ENCODE measurements at places on chromosomes 5 and 9.

- no peak for DNase-seq
Measured at GRCh38 chr5:122559676-122560075, 215.2 kb upstream of the SNX2 start.

DNA sequence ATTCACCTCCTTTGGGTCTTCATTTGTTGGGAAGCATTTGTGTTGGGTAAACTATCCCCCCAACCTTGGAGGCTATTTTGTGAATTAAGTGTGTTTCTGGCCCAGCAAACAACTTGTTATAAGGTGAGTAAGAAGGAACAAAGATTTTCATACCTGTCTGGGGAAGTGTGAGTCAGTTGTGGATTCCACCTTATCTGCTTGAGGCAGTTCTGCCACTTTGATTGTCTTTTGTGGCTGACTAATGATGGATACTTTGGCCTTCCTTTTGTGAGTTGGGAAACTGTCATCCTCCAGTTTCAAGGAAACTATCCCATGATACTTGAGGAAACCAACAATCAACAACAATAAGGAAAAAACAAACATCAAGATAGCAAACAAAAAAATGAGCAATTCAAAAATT, 24.6 kb upstream of the CER1 start:
- DNase-seq = no peak

DNA sequence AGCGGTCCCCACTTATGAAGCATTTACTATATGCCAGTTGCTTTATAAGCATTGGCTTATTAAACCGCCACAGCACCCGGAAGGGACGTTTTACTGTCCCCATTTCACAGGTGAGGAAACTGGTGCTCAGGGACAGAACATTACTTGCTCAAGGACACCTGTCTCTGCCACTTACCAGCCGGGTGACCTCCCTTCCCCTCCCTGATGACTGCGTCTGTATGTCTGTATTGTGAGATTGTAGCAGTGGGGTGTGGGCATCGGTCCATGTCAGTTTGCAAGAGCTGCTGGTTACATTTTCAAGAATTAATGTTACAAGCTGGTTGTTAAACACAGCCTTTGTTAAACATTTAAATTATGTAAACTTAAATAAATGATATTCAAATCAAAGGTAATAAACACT, 77.6 kb upstream of the LMX1B start:
- DNase-seq = no peak

- no peak for DNase-seq
Measured at GRCh38 chr5:58009754-58010153, 450.1 kb downstream of the PLK2 start.

DNA sequence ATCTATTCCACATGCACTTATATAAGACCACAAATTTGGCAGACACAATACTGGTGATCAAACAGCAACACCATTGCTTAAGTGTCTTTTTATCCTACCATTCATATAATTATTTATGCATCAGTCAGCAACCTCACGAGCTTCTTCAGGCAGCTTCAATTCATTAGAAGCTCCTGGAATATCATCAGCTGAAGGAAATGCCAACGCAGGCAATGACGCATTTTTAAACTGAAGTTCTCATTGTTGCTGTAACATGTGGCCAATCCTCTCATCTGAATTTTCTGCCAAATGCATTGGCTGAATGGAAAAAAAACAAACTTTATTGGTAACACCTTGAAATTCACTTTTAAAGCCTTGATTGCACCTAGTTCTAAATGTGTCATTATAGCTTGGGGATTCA, 376.4 kb upstream of the RGMB start:
- DNase-seq = no peak

- DNase-seq = no peak
Measured at GRCh38 chr9:136093346-136093986, 1.6 kb downstream of the NACC2 start.

DNA sequence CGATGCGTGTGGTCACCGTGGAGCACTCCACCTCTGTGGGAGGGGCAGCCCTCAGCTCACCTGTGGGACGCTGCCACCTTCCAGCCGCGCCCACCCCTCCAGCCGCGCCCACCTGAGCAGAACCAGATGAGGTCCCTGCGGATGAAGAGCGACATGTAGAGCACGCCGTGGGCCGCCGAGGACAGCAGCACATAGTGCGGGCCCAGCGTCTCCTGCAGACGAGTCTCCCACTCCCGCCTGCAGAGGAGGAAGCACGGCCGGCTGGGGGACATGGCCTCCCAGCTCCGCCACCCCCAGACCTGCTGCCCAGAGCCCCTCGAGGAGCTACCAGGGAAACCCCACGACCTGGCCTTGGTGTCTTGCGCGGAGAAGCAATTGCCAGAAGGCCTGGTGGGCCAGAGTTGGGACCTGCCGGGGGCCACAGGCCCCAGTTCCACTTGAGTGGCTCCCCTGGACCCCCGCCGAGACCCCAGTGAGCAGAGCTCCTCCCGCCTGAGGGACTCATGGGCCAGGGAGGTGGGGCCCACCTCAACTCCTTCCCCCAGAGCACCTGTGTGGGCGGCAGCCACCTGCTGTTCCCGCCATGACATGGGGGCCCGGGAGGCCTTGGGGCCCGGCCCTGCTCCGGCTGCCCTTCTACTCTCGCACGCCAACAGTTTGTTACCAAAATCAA, 6.5 kb downstream of the INPP5E start:
- no peak for DNase-seq

- no peak for DNase-seq
Measured at GRCh38 chr5:102200861-102201260, 95.2 kb downstream of the SLCO4C1 start.

DNA sequence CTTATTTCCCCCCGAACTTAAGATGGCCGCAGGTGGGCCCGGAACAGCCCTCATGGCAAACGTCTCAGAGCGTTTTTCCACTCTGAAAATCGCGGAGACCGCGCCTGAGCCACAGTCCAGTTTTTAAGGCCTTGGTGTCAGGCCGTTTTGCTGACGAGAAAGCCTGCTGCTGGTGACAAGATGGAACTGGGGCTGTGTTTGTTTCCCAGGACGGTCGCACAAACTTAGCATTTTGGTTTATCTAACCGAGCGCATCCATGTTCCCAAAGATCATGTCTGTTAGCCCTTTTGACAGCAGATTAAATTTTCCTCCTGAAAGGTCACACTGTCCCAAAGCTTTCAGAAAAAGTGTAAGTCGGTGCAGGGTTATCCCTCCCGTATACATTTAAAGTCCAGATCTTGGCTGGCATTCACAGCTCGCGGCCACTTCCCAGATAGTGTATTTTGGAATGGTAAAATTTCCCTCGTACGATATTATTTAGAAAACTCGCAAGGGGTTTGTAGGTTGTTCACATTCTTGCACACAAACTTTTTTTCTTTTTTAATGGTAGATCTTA, 812 bp downstream of the SREK1 start:
- DNase-seq = no peak

- DNase-seq = no peak
Measured at GRCh38 chr5:168215646-168216045, 75.8 kb upstream of the WWC1 start.

DNA sequence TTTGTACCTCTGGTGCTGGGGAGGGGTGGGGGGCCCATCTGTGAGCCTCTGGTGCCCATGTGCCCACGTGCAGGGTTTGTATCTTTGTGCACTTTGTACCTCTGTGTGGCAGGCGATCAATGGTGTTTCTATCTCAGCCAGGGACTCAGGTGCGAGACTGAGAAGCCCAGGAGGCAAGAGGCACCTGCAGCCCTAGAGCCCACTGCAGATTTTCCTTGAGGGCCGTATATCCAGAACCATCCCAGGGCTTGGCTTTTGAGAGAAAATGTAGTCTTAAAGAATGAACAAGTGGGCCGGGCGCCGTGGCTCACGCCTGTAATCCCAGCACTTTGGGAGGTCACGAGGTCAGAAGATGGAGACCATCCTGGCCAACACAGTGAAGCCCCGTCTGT, 52.2 kb upstream of the KCNMB1 start:
- no peak for DNase-seq

GRCh38 chr9:114449236-114449635, 56.0 kb downstream of the WHRN start:
- no peak for DNase-seq

DNA sequence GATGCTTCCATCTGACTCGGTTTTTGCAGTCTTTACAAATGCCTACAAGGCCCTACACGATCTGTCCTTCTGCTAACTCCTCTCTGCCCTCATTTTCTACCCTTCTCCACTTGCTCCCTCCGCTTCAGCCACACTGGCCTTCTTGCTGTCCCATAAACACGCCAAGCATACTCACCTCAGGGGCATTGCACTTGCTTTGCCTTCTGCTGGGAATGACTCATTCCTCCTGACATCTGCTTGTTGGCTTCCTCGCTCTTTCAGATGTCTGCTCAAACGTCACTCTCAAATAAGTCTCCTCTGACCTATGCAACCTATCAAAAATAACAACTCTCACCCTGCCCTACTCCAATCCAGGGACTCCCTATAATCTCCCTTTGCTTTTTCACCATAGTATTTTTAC, 28.2 kb downstream of the CDC25C start:
- no peak for DNase-seq

DNA sequence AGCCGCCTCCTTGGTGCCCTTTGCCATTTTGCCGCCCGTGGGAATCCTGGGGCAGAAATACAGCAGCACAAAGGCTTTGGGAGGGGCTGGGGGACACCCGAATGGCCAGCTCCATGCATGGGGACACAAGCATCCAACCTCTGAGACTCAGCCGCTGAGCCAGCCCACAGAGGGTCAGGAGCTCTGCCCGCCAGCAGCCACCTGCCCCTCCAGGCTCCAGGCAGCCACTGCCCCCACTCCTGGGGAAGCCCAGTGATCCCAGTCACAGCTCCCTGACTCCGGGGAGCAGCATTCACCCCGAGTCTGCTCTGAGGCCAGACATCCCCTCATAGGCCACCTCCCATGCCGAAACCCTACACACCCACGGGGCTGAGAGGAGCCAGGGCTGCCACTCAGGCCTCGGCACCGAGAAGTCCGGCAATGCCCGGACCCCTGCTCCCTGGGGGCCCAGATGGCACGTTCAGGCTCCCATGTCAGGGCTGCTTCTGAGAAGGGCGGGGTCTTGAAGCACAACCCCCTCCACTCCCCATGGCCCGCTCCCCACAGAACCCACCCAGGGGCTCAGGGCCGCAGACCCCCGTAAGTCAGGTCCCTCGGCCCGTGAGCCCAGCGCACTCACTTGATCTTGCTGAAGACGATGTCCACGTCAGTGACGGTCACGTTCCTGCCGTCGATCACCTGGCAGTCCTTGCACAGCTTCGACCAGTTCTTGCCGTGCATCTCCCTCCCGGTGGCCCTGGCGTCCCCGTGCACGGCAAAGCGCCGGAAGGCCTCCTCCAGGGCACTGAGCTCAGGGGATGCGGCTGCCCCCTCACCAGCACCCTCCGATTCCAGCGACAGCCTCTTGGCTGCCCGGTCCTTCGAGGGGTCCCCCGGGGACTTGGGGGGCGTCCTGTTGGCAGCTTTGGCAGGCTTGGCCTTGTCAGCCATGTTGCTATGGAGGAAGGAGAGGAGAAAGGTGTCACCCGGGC, 15.7 kb downstream of the TPPP start:
- no peak for DNase-seq

- no peak for DNase-seq
Measured at GRCh38 chr9:134175291-134175807, 11.0 kb upstream of the RNU6ATAC start.

DNA sequence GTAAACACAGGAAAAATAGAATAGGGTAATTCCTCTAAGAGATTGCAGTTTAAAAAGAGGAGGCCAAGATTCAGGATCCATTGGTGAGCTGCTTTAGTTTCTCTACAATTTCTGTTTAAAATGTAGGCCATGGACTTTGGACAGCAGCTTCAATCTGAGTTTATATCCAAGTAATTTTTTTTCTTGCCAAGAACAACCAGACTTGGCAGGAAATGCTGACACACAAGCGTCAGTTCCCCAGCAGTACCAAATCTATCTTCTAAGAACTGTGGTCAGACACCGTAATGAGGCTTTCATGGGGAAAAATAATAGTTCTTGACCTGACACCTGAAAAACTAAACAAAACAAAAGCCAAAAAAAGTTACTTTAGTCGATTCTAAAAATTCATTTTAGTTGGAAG, 528.8 kb downstream of the CSNK1G3 start:
- no peak for DNase-seq

GRCh38 chr5:76278261-76278789, 124.8 kb upstream of the IQGAP2 start:
- DNase-seq = no peak

GRCh38 chr9:78005231-78006002, 26.2 kb downstream of the GNAQ start:
- no peak for DNase-seq

DNA sequence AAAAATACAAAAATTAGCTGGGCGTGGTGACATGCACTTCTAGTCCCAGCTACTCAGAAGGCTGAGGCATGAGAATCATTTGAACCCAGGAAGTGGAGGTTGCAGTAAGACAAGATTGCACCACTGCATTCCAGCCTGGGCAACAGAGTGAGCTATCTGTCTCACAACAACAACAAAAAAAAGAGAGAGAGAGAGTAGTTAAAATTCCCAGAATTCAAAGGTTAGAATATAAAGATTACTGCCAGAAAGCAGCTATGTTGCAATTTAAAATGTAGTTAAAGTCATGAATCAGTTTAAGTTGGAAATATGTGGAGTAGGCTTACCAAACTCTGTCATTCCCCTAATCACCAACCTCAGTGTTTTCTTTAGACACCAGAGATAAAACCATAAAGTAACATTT, 58.7 kb upstream of the SUSD1 start:
- DNase-seq = no peak

DNA sequence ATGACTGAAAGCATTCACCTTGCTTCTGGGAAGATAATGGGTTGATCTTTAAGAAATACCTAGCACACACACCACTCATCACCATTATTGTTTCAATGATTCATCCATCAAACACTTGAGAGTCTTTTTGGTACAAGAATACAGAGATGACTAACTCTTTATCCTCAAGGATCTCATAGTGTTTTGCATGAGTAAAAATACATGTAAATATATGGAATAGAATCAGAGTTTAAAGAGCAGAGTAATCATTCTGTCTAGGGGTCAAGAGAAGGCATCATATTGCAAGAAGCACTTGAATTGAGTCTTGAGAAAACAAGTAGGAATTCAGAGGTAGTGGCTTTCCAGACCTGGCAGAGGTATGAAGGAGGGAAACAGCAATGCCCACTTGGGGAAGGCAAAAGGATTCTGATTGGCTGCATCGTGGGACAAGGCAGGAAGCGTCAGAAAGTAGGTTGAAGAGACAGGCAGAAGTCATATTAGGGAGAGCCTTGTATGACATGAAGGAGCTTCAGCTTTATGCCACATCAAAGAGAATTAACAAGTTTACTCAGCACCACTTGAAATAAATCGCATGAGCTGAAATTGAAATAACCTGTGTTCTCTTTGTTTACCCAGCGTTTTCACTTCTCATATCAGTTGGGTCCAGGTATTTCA, 542.5 kb downstream of the TLE1 start:
- no peak for DNase-seq

DNA sequence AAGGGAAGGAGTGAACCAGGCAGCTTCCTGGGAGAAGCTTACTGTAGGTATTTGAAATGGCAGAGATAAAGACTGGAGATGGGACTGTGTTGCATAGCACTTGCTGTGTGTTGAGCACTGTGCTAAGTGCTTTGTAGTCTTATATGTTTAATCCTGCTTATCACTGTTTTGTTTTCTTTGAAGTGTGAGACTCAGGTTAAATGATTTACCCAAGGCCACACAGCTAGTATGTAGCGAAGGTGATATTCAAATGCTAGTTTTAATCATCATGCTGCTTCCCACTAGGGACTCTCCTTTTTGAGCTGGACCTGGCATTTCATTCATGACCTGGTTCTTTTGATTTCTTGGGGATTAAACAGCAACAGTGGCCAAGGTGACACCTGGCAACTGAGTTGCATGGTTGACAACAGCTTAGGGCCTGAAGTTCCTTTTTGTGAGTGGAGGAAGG, 35.3 kb upstream of the SPRY4 start:
- no peak for DNase-seq

GRCh38 chr5:149358294-149358651, 427 bp downstream of the PCYOX1L start:
- DNase-seq = no peak

- DNase-seq = no peak
Measured at GRCh38 chr9:95750725-95751519, 124.6 kb upstream of the ERCC6L2 start.

Measured in stimulated activated CD8-positive, alpha-beta memory T cell treated with anti-CD3 and anti-CD28 coated beads, Interleukin-15, amount 100 ng/mL, for 48 hours (primary cell).